Left renal cortex interstitium (tissue), 4 donors: ENCODE measurements at places on chromosomes 13 and 19. TPM values are rescaled to one million over a fixed set of nuclear protein-coding genes. Genes with fewer than 3 reads are reported as not detected.

GRCh38 chr13:22447132-22447886 is 733.5 kb upstream of the SGCG start:
- no peak for DNase-seq

GRCh38 chr19:19642506-19643157 is 825 bp downstream of the GMIP start:
- DNase-seq, result no peak

- no peak for DNase-seq
Measured at GRCh38 chr13:71871844-71872243, 4.8 kb upstream of the DACH1 start.

DNA sequence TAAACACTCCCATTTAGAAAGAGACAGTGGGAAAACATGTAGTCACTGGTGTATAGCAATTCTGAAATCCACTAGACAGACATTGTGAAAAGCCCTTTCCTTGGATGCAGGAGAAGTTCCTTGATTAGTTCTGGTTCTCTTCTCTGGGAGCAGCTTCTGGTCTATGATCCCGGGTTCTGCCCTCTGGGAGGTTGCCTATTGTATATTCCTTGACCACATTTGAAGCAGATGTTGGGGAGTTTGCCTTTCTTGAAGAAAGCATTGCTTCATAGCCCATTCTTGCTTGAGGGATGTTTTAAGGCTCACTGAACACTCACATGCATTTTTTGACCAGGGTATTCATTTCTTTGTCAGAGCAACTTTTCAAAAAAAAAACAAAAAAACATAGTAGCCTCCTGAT is 211.9 kb downstream of the NDFIP2 start:
- no peak for DNase-seq

GRCh38 chr19:40990972-40991381 is at the start of gene CYP2B6:
CYP2B6 (plus strand) TSS chr19:40991282; CDS start chr19:40991306, 24 bp downstream.
- DNase-seq, result no peak

DNA sequence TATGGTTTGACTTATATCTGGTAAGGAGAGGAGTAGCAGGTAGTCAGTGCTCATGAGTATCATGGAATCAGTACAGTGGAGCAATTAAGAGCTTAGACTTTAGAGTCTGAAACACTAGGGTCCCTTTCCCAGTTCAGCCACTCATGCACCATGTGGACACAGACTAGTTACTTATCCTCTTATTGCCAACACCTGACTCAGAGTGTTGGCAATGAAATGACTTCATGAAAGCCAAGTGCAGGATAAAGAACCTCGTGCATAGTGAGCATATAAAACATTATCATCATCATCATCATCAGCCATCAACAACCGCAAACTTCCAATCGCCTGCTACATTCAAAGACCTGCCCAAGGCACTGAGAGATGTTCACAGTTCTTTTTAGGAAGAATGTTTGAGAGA is 164.2 kb downstream of the FOXO1 start:
- no peak for DNase-seq

Gene NPAS1
- 1.3 TPM for polyA plus RNA-seq

Gene ZNF540
- polyA plus RNA-seq, result 2.9 TPM

Gene PRR36
- polyA plus RNA-seq, result 6.1 TPM
